ENCODE measurements at places on chromosomes 3 and 15.

- DNase-seq: no peak
Measured at GRCh38 chr3:102714567-102714966, 279.8 kb downstream of the ZPLD1 start.

GRCh38 chr3:13457593-13457992 is 22.5 kb upstream of the HDAC11 start:
- DNase-seq: no peak

DNA sequence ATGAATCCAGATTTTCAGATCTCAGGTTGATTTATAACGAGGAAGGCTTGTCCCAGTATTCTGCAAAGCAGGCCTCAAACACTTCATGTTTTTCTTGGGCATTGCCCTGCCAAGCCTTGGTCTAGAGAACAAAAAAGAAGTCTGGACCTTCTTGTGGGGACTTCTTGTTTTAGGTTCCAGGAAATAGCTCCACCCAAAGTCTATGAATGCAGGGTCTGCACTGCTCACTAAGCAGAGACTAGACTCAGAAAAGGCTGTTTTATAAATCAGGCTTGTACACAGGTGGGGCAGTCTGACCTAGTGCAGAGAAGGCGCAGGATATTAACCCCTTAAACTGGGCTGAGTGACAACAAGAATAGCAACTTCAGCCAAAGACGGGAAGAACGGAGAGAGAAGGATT is 44.3 kb downstream of the GLB1 start:
- DNase-seq: no peak

DNA sequence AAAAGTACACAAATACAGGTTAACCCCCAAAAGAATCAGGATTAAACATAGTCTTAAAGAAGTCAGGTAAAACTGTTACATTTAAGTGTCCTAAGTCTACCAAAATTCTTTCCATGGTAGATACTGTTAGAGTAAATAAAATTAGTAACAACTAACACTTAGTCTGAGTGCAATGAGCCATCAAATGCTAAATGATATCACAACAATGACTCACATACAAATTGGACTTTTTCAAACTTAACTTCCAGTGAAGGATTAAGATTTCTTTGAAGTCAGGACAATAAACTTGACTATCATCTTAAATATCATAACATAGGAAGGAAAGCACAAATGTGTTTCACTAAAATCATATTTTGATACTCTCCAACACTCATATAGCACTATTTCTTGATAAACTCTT is 43.9 kb downstream of the ZNF148 start:
- no peak for DNase-seq

DNA sequence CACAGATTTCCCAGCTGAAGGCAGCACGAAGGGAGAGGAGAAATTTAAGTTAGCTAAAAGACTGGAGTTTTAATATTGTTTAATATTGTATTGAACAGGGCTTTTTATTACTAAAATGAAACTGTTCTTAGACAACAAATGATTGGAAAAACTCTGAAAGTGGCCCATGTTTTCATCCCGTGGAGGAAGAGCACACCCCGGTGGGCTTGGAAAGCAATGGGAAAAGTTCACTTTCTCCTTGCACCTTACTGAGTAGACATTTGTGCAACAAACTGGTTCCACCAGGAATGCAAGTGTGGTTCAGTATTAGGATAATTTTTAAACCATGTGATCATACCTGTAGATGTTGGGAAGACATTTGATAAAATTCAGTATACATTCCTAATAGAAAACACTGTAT is 8.2 kb upstream of the ESYT3 start:
- DNase-seq: no peak

- no peak for DNase-seq
Measured at GRCh38 chr3:175349168-175349567, 490.0 kb downstream of the NAALADL2 start.

DNA sequence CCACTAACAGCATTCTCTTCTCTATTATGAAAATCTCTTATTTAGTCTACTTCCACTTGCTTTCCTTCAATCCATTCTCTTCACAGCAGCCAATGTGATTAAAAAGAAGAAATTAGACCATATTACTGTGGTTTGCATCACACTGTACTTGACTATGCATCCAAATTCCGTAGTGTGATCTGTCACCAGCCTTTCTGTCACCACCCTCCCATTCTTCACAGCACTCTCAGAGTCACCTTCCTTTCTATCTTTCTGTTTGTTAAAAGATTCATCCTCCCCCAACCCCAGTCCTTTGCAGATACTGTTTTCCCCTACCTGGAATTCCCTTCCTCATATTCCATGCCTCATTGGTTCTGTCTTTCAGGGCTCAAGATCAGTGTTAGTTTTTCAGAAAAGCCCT is 55.0 kb upstream of the ABHD10 start:
- no peak for DNase-seq

GRCh38 chr3:126685021-126685420 is 19.0 kb upstream of the CHCHD6 start:
- DNase-seq: no peak

- no peak for DNase-seq
Measured at GRCh38 chr3:54099381-54099780, 23.0 kb upstream of the CACNA2D3 start.

- peak; percentile 94 for DNase-seq
Measured at GRCh38 chr15:52256366-52256765, 39.2 kb downstream of the MYO5C start.

DNA sequence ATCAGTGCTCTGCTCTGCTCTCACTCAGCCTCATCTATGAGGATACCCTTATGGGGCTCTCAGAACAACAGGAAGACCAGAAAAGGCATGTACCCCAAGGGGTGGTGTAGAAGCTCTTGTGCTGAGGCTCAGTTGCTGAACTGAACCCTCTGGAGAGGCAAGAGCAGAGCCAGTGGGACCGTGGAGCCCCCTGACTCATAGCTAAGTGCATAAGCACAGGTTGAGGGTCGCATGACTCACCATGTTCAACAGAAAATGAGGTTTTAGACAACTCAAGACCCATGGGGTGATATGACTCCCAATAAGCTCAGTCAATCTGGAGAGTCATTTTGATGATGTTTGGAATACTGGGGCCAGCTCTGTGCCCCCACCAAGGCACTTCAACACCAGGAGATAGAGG is 37.3 kb downstream of the CRYGS start:
- DNase-seq: no peak

- peak; percentile 84 for DNase-seq
Measured at GRCh38 chr3:8987645-8988383, 24.5 kb upstream of the RAD18 start.

GRCh38 chr15:101353240-101353639 is 58.2 kb upstream of the SNRPA1 start:
- no peak for DNase-seq

DNA sequence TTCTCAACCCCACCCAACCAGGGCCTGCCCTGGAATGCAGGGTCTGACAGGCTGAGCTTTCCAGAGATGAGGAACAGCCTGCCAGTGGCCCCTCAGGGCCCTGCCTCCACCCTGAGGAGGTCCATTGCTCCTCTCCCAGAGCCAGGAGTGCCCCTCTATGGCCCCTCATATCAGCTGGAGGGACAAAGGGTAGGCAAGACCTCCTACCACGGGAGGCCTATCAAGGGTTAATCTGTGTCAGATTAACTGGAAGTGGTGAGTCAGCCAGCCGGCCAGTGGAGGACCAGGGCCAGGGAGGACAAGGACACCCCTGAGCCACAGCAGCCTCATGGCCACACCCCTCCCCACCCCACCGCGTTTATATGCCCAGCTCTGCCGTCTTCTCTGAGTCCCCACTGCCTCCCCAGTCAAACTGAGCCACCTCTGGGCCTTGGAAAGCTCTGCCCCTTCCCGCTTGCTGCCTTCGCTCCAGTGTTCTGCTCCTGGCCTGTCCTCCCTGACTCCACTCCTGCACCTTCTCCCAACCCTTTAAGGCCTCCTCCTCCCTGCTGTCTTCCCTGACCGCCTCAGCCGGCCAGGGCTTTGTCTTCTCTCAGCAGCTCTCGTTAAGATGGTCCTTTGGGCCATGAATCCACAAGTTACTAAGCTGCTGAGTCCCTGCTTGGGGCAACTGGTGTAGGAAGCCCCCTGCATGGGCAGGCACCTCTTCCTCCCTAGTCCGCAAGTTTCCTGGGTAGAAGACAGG is 6.5 kb downstream of the CCDC33 start:
- no peak for DNase-seq

GRCh38 chr3:55755516-55756205 is 268.6 kb upstream of the WNT5A start:
- DNase-seq: peak; percentile 26

GRCh38 chr3:16305111-16305541 is 40.1 kb downstream of the OXNAD1 start:
- DNase-seq: no peak
